ENCODE measurements at places on chromosomes 7 and 10.
A peak's percentile ranks its signal among the peaks of the same experiment; 100 is the strongest.

- DNase-seq, result no peak
Measured at GRCh38 chr10:29959586-29959985, 99.8 kb downstream of the JCAD start.

DNA sequence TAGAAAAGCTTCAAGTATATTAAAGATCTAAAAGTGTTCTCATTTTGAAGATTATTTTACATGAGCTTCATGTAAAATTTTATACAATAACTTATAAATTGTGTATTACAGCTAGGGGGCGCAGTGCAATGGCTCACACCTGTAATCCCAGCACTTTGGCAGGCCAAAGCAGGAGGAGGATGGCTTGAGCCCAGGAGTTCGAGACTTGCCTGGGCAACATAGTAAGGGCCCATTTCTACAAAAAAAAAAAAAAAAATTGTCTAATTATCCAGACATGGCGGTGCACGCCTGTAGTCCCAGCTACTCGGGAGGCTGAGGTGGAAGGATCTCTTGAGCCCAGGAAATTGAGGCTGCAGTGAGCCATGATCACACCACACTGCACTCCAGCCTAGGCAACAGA is 16.6 kb downstream of the ACBD5 start:
- DNase-seq, result no peak

DNA sequence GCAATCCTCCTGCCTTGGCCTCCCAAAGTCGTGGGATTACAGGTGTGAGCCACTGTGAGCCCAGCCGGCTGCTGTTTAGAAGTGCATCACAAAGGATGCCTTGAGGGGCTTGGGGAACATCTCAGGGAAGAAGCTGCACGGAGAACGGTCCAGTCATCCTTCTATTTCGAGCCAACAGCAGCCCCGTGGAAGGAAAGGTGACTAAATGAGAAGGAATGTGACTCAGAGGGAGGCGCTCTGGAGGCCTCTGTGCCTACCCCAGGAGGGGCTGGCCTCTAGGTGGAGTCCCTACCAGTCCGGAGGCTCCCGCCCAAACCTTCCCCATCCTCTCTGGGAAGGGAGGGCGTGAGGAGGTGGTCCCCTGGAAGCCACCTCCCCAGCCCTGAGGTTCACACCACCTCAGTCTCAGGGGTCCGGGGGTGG is 76.2 kb downstream of the CTBP2 start:
- DNase-seq, result no peak

DNA sequence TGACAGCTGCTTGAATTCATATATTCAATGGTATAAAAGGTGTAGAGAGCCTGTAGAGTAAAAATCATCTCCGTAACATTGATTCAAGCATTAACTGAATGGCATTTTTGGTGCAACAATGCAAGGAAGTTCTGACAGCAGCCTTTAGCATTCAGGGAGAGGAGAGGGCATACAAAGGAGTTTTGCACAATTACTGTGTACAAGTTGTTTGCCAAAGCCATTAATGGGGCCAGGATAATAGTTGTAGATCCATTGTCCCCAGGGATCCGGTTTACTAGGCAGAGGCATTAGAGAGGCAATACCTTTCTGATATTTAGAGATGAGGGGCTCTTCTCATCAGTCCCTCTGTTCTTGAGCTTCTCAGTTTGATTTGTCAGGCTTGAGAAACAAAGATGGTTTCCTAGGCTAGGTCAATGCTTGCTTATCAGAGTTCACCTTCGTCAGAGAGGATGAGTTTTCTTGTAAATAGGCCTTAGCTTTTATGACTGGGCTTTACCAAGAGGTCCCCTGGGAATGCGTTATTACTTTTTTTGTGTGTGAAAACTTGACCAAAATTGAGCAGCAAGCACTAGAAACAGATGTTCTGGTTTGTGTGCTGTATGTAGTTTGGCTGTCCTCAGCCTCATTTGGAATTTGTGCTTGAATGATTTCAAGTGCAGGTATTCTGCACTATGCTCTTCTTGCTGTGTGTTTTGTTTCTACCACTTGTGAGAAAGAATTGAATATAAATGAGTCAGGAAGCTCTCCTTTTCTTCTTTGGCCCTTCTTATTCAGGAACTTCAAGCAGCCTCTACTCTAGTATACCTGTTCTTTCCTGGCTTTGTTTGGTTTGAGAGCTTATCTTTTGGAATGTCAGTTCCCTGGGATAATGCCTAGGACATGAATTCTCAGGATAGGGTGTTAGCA is 32.0 kb downstream of the SND1 start:
- no peak for DNase-seq

DNA sequence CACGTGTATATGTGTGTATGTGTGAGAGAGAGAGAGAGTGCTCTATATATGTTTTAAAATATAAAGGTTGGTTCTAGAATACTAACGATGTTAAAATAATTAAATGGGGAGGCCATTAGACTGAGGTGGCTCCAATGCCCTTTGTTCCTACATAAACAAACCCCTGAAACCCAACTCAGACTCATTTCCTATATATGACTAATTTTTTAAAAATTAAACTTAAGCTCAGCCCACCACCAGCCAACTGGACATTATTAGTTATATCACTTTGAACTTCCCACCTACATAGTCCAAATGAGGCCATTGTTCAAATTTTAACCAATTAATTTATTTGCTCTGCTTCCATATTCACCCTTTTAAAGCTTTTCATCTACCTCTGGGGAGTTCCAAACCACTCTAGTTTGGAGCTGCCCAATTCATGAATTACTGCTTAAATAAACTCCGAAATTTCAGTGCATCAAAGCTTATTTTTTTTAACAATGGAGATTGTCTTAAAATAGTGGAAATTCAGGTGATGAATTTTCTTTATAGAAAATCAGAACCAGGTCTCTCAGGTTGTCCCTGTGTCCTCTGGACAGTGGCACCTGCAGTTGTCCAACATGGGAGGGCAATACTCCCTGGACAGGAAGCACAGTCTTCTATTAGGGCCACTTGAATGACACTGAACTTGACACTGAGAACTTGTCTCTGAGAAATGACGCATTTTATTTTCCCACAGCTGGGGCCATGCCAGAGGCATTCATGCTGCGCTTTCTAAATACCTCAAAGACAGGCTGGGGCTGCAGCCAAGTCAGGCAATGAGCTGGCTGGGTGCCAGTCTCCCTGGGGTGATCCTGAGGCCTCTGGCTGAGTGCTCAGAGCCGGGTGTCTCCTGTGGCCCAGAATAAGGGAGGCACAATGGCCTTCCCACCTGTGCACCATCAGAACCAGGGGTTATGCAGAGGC is 109.5 kb upstream of the TMEM72 start:
- no peak for DNase-seq

GRCh38 chr7:33809228-33809627 is 96.1 kb upstream of the BMPER start:
- no peak for DNase-seq

- DNase-seq, result peak; percentile 83
Measured at GRCh38 chr7:131327626-131328376, at the start of gene MKLN1. TSS of gene MKLN1 (plus strand) at chr7:131327876. CDS start at chr7:131327900, 24 bp downstream.

DNA sequence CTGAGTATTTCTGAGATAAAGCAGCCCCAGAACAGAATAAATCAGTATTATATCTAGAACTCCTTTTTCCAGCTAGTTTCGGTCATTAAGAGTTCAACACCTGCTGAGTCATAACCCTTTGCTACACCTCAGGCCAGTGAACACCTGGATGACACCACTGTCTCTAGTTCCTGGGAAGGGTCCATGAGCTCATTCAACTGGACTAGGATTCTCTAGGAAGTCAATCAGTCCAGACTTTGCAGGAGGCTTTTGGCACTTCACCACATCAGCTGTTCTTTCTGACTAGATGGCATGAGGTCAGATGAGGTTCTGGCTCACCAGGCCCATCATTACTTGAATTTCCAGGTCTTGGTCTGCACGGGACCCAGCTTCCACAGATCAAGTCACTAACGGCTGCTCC is 11.7 kb downstream of the SLC39A12 start:
- no peak for DNase-seq

- DNase-seq, result no peak
Measured at GRCh38 chr7:17132726-17133125, 165.7 kb upstream of the AHR start.

GRCh38 chr10:57979491-57979890 is 288.2 kb downstream of the IPMK start:
- no peak for DNase-seq

- no peak for DNase-seq
Measured at GRCh38 chr10:67225226-67225625, 299.4 kb downstream of the LRRTM3 start.

- no peak for DNase-seq
Measured at GRCh38 chr7:46363688-46364087, 442.6 kb upstream of the IGFBP3 start.

DNA sequence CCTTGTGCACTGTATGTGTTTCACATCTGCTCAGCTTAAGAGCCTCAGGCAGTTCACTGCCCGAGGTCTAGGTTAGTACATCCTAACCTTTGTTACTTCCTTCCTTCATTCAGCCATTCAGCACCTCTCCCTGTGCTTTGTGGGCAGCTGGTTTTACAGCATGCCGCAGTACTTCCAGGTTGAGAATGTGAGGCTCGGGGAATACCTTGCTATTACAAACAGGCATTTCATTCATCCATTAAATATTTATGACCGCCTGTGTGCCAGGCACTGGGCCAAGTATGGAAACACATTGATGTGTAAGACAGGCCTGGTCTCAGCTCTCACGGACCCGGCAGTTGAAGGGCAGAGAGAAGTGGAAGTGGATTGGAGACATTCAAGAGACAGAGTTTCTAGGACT is 82.4 kb downstream of the SHH start:
- no peak for DNase-seq

- DNase-seq, result no peak
Measured at GRCh38 chr10:131207584-131208532, 103.7 kb downstream of the TCERG1L start.

GRCh38 chr10:75444781-75445386 is 13.5 kb downstream of the LRMDA start:
- DNase-seq, result no peak

DNA sequence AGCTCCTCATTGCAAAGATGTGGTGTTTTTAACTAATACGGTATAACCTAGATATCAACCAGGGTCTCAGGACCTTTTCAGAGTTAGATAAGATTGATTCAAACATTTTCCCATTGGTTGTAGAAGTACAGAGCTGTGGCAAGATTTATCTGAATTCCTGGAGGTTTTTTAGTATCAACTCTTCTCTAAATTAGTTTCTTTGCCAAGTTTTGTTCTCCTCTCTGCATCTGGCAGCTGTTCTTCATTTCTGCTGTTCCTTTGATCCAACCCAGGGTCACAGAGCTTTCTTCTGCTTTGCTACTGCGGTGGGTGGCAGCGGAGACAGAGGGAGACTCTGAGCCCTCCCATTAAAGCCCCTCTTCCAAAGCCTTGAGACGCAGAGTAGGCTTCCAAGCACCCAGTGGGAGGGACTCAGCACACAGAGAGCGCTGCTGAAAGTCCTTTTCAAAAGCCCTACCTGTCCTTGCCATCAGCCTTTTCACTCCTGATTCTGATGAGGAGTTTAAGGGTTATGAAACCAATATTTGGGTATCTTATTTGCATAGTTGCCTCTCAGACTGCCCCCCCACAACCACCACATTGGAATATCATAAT is 146.3 kb upstream of the EEPD1 start:
- DNase-seq, result no peak

DNA sequence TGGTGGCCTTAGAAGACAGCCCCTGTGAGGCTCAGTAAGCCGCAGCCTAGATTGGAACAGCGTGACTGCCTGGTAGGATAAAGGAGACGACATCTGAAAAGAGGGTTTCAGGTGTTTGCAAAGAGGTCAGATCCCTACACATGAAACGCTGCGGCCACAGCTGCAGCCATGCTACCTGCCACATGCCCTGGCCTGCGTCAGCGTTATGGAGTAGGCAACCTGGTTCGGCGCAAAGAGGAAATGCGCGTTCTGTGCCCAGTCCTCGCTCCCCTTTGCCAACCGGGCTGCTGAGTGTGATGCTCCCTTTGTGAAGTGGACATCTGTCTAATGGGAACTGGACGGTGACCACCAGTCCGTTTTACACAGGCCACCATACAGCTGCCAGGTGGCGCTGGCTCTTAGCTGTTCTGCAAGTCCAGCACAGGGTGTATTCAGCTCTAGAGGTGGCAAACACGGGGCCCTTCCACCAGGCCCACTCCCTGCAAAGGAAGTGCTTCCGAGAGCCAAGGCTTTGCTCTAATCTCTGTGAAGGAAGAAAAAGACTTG is 160.3 kb downstream of the CELF2 start:
- DNase-seq, result no peak

- no peak for DNase-seq
Measured at GRCh38 chr7:21370283-21370982, 57.5 kb upstream of the SP4 start.

DNA sequence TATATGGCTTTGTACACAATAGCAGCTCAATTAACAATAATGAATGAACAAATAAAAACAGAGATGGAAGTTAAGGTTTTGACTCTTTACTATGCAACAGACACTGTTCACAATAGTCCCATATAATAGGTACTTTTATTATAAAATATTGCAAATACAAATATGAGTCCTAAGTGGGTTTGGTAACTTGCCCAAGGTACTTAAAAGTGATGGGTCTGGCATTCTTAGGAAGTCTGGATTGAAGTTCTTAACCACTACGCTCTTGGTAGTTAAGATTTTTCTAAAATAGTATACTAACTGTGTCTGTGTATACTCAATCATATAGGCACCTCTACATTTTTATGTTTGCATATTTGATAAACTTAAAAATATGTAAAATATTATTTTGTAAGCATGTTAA is 55.5 kb downstream of the HGF start:
- DNase-seq, result no peak

DNA sequence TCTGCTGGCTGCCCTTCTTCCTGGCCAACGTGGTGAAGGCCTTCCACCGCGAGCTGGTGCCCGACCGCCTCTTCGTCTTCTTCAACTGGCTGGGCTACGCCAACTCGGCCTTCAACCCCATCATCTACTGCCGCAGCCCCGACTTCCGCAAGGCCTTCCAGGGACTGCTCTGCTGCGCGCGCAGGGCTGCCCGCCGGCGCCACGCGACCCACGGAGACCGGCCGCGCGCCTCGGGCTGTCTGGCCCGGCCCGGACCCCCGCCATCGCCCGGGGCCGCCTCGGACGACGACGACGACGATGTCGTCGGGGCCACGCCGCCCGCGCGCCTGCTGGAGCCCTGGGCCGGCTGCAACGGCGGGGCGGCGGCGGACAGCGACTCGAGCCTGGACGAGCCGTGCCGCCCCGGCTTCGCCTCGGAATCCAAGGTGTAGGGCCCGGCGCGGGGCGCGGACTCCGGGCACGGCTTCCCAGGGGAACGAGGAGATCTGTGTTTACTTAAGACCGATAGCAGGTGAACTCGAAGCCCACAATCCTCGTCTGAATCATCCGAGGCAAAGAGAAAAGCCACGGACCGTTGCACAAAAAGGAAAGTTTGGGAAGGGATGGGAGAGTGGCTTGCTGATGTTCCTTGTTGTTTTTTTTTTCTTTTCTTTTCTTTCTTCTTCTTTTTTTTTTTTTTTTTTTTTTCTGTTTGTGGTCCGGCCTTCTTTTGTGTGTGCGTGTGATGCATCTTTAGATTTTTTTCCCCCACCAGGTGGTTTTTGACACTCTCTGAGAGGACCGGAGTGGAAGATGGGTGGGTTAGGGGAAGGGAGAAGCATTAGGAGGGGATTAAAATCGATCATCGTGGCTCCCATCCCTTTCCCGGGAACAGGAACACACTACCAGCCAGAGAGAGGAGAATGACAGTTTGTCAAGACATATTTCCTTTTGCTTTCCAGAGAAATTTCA is 1.7 kb downstream of the ADRB1 start:
- no peak for DNase-seq
